ENCODE measurements at places on chromosomes 7 and 10. TPM values are rescaled to one million over a fixed set of nuclear protein-coding genes. Genes with fewer than 3 reads are reported as not detected.

- peaks cover 37% of the 10 kb centered on the region for H3K36me3 ChIP-seq
- no peak for DNase-seq
- H3K4me3 ChIP-seq, result peak overlapping the region; percentile 3
- peak overlapping the region; percentile 96 for H3K27ac ChIP-seq
- H3K4me1 ChIP-seq, result peaks cover 49% of the 10 kb centered on the region
Observed at GRCh38 chr10:72277996-72278667, 4.4 kb downstream of the DDIT4 start.

DNA sequence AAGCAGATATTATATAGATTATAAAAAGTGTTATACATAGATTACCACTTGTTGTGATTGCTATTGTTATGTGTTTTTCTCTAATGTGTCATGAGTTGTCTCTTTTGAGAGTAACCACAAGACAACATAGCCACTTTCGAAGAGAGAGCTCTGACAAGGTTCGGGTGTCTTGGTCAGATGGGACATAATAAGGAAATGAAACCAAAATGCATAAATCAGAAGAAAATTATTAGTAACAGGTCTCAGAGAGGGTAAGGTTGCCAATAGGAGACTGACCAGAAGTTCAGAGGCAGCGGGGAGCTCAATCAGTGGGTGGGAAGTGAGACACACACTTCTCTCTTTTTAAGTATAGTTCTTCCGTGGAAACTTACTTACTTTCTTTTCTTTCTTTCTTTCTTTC is 639.2 kb upstream of the POT1 start:
- no peaks in the 10 kb centered on the region for H3K27me3 ChIP-seq
- H3K4me3 ChIP-seq, result no peak overlapping the region
- DNase-seq, result no peak
- no peaks in the 10 kb centered on the region for H3K36me3 ChIP-seq

DNA sequence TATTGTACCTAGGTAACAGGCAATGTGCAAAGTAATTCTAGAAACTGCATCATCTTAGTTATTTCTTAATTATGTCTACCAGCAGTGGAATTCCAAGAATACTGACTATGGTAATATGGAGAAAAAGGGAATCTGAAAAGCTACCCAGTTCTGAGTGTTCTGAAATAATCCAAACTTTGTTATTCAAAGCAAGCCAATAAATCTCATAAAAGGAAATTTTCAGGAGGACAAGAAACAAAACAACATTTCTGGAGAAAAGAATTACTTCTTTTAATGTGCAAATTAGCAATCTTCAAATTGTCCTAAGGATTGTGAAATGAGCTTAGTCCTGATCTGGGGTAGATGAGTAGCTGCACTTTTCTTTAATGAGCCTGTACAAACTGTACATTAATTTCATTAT is 88.8 kb downstream of the MYO3A start:
- no peak overlapping the region for H3K4me3 ChIP-seq
- no peak for DNase-seq
- no peak overlapping the region for H3K27ac ChIP-seq
- no peaks in the 10 kb centered on the region for H3K36me3 ChIP-seq

- no peak overlapping the region for H3K4me3 ChIP-seq
- H3K4me1 ChIP-seq, result no peaks in the 10 kb centered on the region
Observed at GRCh38 chr10:78859769-78860168, 209.0 kb upstream of the ZMIZ1 start.

- H3K36me3 ChIP-seq, result peaks cover 89% of the 10 kb centered on the region
- H3K27ac ChIP-seq, result peak overlapping the region; percentile 9
- H3K4me3 ChIP-seq, result no peak overlapping the region
- peaks cover 20% of the 10 kb centered on the region for H3K4me1 ChIP-seq
- H3K27me3 ChIP-seq, result no peaks in the 10 kb centered on the region
Observed at GRCh38 chr10:11328264-11329061, 283.0 kb downstream of the USP6NL start.

DNA sequence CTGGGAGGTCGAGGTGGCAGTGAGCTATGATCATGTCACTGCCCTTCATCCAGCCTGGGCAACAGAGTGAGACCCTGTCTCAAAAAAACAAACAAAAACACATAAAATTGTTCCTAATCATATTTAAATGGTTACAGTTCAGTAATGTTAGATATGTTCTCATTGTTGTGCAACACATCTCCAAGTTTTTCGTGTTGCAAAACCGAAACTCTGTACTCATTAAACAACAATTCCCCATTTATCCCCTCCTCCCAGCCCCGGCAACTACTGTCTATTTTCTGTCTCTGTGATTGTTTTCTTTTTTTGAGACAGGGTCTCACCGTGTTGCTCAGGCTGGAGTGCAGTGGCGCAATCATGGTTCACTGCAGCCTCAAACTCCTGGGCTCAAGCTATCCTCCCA is 16.1 kb upstream of the PRXL2A start:
- no peak overlapping the region for H3K27ac ChIP-seq
- no peaks in the 10 kb centered on the region for H3K36me3 ChIP-seq
- peaks cover 9% of the 10 kb centered on the region for H3K27me3 ChIP-seq
- no peak for DNase-seq

- H3K4me1 ChIP-seq, result no peaks in the 10 kb centered on the region
- DNase-seq, result no peak
- H3K36me3 ChIP-seq, result no peaks in the 10 kb centered on the region
Observed at GRCh38 chr7:47737601-47738000, 155.7 kb upstream of the TNS3 start.

DNA sequence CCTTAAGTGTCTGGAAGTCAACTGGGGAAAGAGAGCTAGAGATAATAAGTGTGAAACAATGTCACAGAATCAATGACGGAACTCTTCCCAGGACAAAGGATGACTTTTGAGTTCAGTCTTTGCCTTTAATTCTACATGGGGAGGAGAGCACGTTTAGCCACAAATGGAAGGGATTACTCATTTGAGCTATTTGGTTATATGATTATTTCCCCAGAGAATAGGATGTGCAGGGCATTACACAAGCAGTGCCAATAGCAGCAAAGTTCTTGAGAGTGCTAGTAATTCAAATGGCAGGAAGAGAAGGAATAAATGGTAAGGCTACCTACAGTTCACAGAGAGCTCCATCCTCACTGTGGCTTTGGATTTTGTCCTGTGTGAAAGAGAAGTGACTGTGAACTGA is 6.0 kb downstream of the EGFR start:
- H3K4me1 ChIP-seq, result no peaks in the 10 kb centered on the region
- H3K27ac ChIP-seq, result no peak overlapping the region
- no peak overlapping the region for H3K4me3 ChIP-seq

DNA sequence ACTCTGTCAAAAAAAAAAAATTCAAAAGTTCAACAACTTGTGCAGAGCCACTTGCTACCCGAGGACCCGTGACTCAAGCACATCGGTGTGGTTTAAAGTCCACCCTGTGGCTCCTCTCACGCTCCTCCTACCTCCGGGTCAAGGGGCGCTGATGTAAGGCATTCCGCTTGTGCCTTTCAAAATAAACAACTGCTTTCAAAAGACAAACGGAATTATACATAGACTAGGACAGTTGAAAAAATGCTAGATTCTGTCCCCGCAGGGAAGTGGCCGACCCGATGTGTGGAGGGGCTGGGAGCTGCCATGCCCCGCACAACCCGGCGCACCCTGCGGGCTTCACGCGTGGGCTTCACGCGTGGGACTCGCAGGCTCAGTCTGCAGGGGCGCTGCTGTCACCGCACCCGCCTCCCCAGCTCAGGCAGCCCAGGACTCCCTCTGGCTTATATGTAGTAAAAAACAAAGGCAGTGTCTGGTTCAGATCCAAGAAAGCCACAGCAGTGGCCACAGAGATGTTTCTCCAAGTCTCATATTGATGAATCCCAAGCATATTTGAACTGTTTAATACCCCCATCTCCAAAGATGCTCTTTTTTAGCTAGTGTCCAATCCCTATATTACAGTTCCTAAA is 239.7 kb upstream of the INHBA start:
- no peaks in the 10 kb centered on the region for H3K36me3 ChIP-seq
- peaks cover 2% of the 10 kb centered on the region for H3K4me1 ChIP-seq
- no peak for DNase-seq
- H3K4me3 ChIP-seq, result no peak overlapping the region
- peaks cover 18% of the 10 kb centered on the region for H3K27me3 ChIP-seq
- H3K27ac ChIP-seq, result no peak overlapping the region

Gene KIF11
- 78.5 TPM for total RNA-seq

Gene FGFBP3
- total RNA-seq, result 2.0 TPM

Gene MRPS16
- 77.5 TPM for total RNA-seq

Gene DGKI
- total RNA-seq, result 0.91 TPM

All from activated CD4-positive, alpha-beta memory T cell treated with anti-CD3 and anti-CD28 coated beads, Interleukin-2, amount 10 ng/mL, durations not matched to agents 7 days and 5 days (primary cell).